RPMI7951 (cell line): ENCODE measurements at places on chromosomes 4 and X. TPM values are rescaled to one million over a fixed set of nuclear protein-coding genes. Genes with fewer than 3 reads are reported as not detected.

DNA sequence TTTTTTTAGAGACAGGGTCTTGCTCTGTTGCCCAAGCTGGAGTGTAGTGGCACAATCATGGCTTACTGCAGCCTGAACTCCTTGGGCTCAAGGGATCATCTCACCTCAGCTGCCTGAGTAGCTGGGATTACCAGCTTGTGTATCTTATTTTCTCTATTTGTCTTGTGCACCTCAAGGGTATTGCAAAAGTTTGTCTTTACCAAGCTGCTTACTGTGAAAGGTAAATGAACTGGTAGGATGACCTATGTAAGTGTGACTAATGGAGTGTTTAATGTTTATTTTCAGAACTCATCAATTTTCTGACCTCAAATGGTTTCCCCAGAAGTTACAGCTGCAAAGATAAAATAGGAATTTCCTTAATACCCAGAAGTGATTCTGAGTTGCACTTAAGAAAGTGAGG lies 5.3 kb upstream of the FGA start:
- no peak for DNase-seq

DNA sequence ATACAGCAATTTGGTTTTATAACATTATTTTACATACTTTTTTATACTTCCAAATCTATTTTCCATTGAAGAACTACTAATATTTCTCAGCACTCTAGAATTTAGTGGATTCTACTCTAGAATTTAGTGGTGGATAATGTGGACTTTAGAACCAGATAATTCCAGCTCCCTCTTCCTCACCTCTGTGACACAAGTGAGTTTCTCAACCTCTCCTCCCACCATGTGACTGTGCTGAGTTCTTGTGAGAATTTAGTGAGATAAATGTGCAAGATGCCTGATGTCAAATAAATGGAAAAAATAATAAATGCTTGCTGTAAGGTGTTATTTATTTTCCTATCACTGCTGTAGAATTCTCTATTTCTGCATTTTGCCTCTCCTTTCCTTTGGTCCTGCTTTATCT lies 107.3 kb downstream of the CPEB2 start:
- DNase-seq: no peak

GRCh38 chr4:10079912-10080588 lies 36.5 kb downstream of the WDR1 start:
- DNase-seq: no peak

DNA sequence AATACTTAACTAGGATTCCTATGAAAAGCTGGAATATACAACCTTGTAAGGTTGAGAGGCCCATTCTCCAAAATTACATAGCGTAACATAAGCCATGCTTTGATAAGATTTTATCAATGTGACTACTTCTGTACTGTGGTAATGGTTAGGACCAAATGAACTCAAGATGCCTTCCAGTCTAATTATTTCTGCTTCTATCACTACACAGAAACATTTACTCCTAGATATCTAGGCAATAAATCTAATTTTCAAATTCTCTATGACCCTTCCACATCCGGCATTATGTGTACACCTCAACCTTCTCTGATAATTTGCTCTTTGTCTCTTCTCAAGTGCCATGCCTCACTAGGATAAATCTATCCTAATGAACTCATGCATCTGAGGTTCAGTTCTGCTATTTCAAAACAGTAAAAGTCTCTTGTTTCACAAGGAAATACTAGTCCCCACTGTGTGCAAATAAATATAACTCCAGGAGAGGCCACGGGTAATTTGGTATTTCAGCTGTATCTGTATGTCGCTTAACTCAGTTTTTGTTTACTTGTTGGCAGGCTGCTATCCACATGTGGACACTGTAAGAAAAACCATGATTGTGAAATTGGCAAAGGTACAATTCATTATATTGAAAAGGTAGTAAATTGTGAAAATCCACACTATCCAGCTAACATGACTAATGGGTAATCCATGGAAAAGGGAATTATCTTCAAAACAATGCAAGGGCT lies 93.3 kb downstream of the PRDM5 start:
- DNase-seq: no peak

- DNase-seq: no peak
Measured at GRCh38 chrX:138648568-138648967, 62.9 kb downstream of the FGF13 start.

DNA sequence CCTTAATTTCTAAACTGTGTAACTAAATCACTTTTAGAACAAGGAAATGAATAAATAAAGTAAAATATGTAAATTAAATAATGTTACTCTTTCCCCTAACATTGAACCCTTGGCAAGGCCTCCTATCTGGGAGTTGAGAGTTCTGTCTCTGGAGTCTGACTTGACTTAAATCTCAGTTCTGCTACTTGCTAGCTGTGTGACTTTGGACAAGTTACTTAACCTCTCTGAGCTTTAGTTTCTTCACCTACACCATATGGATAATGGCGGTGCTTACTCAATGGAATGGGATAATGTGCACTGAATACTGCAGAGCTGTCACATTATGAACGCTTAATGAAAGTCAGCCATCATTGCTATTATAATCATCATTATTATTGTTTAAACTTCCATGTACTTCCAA lies 92.1 kb upstream of the SOD3 start:
- no peak for DNase-seq

GRCh38 chr4:181301735-181302710 lies 941.2 kb upstream of the TENM3 start:
- DNase-seq: peak; percentile 8

- no peak for DNase-seq
Measured at GRCh38 chr4:140249351-140249750, 95.4 kb upstream of the MAML3 start.

DNA sequence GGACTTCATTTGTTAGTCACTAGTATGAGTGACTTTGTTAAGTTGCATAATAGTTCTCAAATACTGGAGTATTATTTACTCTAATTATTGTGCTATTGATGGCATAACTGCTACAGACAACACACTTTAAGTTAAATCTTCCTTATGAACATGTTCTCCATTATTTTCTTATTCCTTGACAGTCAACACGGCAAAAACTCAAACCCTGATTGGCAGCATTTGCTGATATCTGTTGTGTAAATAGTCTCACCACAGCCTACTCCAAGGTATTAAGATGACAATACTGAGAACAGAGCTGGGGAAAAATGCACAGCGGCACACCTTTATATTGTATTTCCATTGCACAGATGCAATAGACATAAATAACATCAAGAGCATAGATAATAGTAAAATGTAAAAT lies 568.0 kb upstream of the AADAT start:
- no peak for DNase-seq

DNA sequence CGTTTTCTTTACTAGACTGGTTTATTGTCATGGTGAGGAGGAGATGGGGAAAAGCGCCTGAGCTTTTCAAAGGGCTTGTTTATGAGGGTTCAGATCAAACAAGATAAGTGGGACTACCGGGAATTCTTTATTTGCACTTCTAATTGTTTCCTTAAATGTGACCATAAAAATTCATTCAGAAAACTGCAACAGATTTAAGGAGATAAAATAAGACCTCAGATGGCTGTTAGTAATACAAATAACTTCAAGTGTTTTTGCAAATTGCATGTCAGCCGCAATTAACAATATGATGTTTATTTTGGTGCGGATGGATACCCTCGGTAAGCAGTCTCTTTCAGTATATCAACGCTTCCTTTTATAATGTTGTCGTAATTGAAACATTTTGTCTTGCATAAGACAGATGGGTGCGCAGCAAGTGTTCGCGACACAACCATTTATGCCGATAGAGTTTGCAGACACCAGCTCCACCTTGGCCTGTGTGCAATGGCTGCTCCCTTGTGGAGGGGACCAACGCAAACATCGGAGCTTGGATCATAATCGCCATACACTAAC lies 151.0 kb downstream of the C4orf33 start:
- no peak for DNase-seq

DNA sequence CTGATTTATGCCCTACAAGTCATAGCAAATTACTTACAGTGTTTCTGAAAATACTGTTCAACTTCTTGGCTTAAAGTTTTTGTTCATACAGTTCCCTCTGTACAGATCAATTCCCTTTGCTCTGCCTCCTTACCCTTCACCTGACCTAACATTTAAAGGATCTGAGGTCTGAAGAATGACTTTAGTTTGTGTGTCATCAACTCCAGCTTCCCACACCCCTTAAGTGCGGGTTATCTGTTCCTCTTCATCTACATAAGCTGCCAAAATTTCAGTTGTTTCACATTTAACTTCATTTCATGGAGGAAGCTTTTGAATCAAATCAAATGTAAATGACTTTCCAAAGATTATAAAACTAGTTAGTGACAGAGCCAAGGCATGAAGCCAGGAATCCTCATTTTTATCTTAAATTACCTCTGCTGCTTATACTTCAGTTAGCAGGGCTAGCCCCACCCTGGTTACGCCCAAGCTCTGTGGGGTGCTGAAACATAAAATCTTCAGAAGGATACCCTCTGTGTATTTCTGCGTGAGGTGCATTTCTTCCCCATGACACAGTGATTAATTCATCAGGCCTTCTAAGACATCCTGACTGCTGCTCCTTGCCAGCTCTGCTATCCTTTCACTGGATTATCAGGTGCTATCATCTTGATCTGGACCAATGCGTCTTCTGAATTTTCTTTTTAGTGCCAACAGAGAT lies 16.5 kb downstream of the CXCL1 start:
- no peak for DNase-seq

GRCh38 chrX:39117101-39117500 lies 315.8 kb downstream of the MID1IP1 start:
- no peak for DNase-seq

DNA sequence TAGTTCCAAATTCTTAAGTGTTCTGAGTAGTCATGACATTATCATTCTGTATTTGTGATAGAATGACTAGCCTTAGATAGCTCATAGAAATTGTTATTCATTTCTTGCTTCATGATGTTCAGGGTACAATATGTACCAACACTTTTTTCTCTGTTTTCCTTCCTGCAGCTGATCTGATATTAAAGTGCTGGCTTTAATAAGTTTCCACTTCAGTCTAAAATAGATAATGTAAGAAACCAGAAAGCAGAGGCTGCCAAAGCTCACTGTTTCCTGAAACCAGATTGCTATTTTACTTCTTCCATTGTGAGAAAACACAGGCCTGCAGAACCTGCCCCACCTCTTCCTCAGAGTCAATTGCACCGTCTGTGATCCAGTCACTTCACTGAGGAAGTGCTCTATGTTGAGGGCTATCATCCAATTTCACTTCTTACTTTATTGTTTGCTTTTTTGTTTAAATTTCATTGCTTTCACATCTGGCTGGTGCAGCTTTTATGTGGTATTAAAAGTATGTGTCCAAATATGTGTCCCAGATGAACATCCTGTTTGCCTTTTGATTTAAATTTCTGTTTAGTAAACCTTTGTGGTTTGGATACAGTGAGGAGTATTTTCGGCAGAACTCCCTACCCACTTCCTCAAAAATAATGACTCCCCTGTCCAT lies 652.1 kb downstream of the ANKRD50 start:
- DNase-seq: peak; percentile 93

DNA sequence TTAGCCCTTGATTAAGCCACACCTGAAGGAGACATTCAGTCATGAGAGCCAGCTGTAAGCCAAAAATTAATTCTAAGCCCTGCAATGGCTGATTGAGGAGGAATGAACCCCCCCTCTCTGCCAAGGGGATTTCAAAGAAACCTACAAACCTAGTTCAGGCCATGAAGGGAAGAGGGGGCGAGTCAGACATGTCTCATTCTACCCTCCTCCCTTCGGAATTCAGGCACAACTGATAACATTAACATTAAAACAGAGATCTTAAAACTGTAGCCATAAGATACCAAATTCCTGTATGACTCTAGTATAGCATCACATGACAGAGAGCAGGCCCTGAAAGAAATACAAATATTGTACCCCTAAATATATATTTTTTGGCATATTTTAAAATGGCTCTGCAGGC lies 40.4 kb upstream of the AFAP1 start:
- DNase-seq: no peak

DNA sequence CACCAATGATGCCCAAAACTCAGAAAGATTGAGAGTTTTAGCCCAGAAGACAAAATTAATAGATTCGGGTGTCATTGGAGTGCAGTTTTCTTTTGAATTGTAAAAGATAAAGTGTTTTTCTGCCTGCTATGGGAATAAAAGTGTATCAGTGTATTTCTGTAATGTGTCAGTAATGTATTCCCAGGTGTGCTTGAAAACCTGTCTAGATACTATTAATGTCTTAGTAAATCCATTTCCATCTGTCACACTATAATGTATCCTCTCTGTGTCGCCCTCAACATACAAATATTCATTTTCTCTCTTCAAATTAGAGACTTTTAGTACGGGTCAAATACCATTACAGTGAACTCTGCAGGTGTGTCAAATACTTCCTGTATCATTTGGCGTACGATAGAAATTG lies 43.5 kb upstream of the ARX start:
- DNase-seq: no peak

DNA sequence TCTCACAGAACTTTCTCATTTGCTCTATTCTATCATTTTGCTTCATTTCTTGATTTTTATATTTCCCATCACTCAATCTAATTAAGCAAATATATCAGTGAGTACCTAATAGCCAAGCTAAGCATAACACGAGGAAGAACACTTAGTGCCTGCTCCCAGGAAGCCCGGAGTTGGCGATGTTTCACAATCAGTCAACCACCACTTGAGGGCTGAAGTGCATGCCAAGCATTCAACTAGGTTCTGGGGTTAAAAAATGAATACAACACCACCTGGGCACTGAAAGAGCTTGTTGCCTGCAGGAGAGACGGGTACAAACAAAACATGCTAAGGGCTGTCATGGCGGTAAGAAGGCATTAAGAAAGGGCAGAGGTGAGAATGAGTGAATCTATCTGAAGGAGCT lies 47.5 kb downstream of the UCHL1 start:
- no peak for DNase-seq

DNA sequence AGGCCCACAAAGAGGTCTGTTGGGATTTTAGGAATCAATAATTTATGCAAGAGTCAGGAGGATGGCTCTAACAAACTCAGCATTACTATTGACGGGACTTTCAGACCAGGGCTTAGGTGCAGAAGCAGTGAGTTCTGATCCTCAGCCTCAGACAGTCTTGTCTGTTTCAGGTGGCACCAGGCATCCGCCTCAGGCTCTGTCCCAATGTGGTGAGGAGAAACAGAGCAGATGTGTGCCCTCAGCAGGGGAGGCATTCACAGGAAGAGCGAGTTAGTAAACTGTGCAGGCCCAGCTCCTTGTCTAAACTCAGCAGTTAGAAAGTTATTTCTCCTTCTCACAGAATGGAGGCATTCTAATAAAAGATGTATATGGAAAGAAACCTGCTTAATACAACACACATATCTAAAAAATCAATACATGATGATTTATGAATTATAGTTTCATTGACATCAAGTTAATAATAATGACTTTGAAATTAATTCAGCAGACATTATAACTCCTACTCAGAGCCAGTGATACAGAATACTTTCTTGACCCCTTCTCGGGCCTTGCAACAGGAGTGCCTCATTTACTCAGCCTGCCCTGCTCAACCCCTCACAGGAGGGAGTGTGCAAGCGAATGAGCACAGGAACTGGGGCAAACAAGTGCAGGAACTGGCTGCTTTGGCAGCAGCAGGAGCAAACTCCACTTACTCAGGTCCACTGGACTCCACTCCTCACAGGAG lies 202.8 kb upstream of the SMIM31 start:
- DNase-seq: no peak

Gene PGRMC2
- 13.6 and 15.6 TPM in 2 replicates for total RNA-seq

Gene CSAG2
- 1.1 and 3.4 TPM in 2 replicates for total RNA-seq

Gene KIAA1210
- not detected in 2 replicates for total RNA-seq

Gene ABCG2
- 2.3 and 3.3 TPM in 2 replicates for total RNA-seq
